Activated T-cell treated with anti-CD3 and anti-CD28 coated beads for 24 hours (primary cell): ENCODE measurements at places on chromosomes 11 and 22.

- DNase-seq, result no peak
Measured at GRCh38 chr22:50317674-50318073, 9.1 kb downstream of the DENND6B start.

- no peak for DNase-seq
Measured at GRCh38 chr11:26607725-26608506, 35.9 kb upstream of the MUC15 start.

- DNase-seq, result no peak
Measured at GRCh38 chr11:73189723-73190556, 28.1 kb upstream of the P2RY2 start.

DNA sequence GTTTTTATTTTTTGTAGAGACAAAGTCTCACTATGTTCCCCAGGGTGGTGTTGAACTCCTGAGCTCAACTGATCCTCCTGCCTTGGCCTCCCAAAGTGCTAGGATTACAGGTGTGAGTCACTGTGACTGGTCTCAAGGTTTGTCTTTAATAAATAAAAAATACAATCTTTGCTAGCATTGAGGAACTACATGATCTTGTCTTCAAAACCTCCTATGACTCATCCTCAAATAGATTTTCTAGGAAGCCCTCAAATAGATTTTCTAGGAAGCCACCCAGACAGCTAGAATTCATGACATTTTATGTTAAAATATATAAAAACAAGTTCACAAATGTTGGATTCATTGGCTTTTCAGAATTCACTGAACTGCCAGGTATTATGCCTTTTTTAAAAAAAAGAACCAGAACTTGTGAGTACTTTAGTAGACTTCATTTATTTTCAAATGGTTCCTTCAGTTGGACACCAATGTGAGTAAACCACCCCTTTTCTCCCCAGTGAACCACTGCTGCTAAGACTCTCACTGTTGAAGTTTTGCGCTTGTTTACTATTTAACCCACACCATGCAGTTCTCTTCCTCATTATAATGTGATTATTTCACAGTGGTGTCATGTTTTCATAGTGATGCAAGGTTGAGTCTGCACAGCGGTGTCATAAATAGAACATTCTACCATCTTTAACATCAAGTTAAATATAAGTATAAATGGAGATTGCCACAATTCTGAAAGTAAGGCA is 303.9 kb downstream of the CASP12 start:
- DNase-seq, result no peak

DNA sequence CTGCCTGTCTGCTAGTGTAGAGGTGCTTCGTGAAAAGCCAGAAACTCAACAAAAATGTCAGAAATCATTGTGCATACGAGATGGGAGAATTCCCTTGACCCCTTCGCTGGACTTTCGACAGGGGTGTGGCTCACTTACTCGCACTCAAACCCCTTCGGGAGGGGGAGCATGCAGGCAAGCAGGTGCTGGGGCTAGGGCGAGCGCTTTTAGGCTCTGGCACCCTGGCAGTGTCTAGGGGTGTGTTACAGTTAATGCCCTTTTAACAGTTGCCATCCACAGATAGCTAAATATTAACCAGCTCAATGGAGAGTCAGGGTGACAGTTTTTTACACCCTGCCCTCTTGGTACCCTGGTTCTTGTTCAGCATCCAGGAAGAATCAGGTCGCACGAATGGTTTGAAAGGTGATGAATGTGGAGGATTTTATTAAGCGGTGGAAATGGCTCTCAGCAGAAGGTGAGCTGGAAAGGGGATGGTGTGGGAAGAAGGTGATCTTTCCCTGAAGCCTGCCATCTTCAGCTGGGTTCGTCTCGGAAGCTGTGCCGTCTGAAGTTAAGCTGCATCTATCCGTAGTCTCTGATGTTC is 59.6 kb upstream of the SHANK2 start:
- no peak for DNase-seq

DNA sequence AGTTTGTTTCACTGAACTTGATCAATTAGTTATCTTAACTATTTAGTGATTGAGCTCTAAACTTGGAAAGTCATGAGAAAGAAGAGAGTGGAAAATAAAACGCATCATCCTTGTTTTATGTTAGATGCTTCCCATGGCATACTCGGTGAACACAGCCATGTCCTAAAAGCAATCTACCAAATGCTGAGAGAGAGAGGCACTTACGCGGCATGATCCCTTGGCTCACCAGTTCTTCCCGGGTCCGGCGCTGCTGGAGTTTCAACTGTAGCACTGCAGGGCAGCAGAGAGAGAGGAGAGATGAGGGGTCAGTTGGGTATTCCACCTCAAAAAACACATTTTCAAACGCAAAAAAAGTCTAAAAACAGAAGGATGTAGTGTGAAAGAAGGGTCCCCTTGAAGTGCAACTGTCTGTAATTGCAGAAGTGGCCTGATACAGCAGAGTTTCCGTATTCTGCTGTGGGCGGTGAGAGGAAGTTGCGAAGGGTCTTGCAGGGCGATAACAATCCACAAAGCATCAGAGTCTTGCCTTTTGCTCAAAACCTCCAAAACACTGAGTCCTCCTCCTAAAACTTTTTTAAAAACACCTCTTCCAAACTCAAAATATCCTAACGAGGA is 92.7 kb downstream of the SGSM3 start:
- peak; percentile 33 for DNase-seq

DNA sequence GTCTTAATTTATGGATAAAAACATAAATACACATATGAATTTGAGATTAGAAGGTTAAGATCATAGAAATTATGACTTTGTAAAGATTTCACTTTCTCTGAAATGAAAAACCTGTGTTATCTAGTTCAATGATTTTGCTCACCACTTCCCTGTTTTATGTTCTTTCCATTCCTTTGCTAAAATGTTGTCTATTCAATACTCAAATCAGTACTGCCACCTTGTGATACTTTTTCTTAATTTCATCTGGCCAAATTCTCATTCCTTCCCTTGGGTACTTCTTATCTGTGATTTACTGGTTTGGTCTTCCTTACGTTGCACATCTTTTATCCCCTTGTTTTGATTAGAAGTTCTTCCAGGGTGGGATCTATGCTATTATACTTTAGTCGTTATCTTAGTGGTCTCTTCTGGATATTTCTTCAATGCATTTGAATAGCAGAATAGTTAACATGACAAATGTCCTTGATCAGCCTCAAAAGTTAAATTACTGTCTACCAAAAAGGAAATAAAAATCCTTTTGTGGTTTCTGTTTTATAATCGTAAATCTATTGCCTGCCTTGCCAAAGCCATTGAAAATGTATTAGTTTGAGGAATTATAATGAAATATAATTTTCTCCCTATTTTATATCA is 197.0 kb downstream of the PGR start:
- DNase-seq, result no peak

- no peak for DNase-seq
Measured at GRCh38 chr11:19957294-19957943, 202.9 kb downstream of the DBX1 start.

DNA sequence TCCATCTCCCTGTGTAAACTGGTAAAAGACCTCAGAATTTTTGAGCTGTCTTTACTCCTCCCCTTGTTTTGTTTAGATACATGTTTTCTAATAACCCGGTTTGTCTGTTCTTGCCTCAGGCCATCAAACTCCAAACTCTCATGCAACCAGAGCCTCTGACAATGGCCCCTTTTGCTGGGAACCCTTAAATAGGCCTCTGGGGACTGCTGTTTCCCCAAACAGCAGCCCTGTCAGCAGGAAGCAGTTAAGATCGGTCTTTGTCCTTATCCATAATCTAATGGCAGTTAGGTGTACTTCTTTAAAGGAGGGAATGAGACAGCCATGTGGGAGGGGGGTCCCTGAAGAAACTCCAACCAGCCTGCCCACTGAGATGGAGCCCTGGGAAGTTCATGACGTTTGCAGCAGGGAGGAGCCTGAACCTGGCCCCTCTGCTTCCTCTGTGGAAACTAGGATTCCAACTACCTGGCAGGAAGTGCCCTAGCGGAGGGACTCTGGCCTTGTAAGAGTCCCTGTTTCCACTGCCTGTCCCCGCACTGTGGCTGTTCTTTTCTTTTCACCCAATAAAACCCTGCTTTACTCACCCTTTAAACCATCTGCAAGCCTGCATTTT is 1354.4 kb downstream of the LRRC4C start:
- DNase-seq, result no peak

DNA sequence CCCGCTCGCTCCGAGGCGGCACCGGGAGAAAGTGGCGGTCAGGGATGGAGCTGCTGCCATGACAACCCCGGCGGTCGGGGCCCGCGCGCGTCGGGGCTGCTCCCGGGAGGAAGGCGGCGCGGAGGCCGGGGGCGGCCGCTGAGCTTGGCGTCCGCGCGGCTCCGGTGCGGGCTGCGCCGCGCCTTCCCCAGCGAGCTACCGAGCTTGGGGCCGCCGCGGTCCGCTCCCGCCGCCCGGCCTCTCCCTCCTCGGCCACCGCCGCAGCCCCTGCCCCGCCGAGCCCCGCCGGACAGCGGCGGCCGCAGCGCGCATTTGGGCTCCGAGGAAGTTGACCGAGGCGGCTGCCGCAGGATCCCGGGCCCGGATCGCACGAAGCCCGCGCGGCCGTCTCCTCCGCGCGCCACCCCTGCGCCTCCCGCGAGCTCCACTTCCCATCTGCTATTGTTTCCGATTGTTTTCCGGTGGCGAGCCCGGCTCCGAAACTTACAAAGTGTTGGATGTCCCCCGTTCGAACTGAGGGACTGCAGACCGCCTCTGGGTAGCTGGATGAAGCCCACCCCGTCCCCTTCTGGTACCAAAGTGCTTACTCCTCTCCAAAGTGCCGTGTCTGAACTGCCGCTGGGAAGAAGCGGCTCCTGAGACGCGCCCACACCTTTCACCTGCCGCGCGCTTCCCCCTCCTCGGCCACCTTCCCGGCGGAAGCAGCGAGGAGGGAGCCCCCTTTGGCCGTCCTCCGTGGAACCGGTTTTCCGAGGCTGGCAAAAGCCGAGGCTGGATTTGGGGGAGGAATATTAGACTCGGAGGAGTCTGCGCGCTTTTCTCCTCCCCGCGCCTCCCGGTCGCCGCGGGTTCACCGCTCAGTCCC is 540.3 kb downstream of the NTM start:
- no peak for DNase-seq

- peak; percentile 16 for DNase-seq
Measured at GRCh38 chr11:68282141-68282860, 10.5 kb upstream of the C11orf24 start.

GRCh38 chr11:85318573-85318972 is 308.6 kb downstream of the DLG2 start:
- no peak for DNase-seq

DNA sequence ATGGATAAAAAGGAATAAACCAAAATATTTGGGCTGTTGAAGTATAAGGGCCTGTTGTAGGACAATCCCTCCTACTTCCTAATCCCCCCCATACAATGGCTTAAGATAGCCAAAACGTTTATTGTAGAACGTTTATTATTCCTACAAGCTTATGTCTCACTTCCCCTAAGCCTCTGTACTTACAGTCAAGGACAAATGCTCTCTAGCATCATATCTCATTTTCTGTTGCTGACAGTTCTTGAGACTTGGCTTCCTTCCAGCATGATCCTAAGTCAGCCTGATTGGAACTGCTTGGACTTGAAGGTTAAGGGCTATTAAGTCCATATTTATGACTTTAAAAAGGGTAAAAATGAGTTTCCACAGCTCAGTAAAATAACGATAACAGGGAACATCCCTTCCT is 8.8 kb downstream of the MISFA start:
- no peak for DNase-seq

- DNase-seq, result no peak
Measured at GRCh38 chr11:94835594-94835927, 67.4 kb downstream of the AMOTL1 start.

- no peak for DNase-seq
Measured at GRCh38 chr11:133075351-133075750, 456.9 kb downstream of the OPCML start.

- DNase-seq, result no peak
Measured at GRCh38 chr11:97157221-97157740, 767.5 kb downstream of the JRKL start.

GRCh38 chr11:102430158-102430836 is 22.3 kb downstream of the TMEM123 start:
- no peak for DNase-seq

- DNase-seq, result no peak
Measured at GRCh38 chr11:117918366-117919255, 10.6 kb downstream of the TMPRSS13 start.

GRCh38 chr22:46293577-46294260 is 3.0 kb upstream of the GTSE1 start:
- no peak for DNase-seq

GRCh38 chr11:94972700-94973098 is 657 bp downstream of the CWC15 start:
- DNase-seq, result no peak

- no peak for DNase-seq
Measured at GRCh38 chr11:19938169-19938856, 222.0 kb downstream of the DBX1 start.

GRCh38 chr22:38943201-38943600 is 14.2 kb upstream of the APOBEC3A start:
- DNase-seq, result no peak

GRCh38 chr11:45473341-45473895 is 187.3 kb upstream of the SYT13 start:
- no peak for DNase-seq

DNA sequence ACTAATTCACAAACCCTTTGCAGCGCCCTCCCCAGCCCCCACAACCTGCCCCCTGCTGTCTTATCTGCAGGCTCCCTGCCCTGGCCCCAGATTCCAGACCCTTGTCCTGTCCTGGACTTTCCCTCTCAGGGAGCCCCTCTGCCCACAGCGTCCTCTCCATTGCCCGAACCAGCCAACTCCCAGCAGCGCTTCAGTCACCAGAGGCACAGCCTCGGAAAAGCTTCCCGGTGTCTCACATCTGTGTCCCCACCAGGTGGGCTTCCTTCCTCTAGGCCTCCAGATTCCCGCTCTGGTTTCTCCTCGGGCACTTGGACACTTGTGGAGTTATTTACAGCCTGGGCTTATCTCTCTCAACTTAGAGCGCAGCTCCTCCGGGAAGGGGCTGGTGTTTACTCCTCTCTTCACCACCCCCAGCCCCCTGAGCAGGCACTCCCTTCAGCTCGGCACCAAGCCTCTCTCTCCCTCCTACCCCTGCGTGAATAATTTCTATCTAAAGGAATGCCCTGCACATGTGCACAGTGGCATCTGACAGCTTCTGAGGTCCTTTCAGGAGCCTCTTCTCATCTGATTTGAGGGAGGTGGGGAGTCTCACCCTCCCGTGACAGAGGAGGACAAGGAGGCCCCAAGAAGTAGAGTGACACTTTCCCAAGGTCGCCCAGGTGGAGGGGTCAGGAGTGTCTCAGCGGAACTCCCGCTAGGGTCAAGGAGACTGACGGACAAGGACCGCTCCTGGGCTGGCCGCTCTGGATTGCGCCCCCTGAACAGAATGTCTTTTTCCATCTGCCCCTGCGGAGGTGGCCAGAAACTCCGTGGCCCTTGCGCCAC is 838 bp downstream of the WNT11 start:
- no peak for DNase-seq

DNA sequence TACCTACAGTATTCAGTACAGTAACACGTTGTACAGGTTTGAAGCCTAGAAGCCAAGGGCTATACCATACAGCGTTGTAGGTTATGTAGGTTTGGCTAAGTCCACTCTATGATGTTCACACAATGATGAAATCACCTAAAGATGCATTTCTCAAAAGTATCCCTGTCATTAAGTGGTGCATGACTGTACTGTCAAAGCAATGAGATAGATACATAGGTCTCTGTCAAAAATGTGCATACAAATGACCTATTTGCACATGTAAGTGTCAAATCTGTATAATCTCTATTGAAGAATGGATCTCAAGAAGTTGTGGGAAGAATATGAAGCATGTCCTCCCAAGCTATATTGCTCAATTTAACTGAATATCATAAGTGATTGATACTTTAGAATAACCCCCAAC is 11.9 kb upstream of the DDI1 start:
- DNase-seq, result no peak

- no peak for DNase-seq
Measured at GRCh38 chr11:100675115-100675650, 11.9 kb upstream of the ARHGAP42 start.
